Endothelial cell of umbilical vein (primary cell): ENCODE measurements at places on chromosomes 4 and X. TPM values are rescaled to one million over a fixed set of nuclear protein-coding genes. Genes with fewer than 3 reads are reported as not detected.

Gene KCNIP4
- total RNA-seq: not detected in 2 replicates

- DNase-seq: no peak
Observed at GRCh38 chr4:170794525-170794924, 704.8 kb upstream of the AADAT start.

Gene ZNF630
- 1.5 and 1.6 TPM in 2 replicates for total RNA-seq

Gene SHOX
- not detected in 2 replicates for total RNA-seq
